ENCODE measurements at places on chromosomes 4 and X. TPM values are rescaled to one million over a fixed set of nuclear protein-coding genes. Genes with fewer than 3 reads are reported as not detected.

CWH43 gene
- total RNA-seq, result not detected

DNA sequence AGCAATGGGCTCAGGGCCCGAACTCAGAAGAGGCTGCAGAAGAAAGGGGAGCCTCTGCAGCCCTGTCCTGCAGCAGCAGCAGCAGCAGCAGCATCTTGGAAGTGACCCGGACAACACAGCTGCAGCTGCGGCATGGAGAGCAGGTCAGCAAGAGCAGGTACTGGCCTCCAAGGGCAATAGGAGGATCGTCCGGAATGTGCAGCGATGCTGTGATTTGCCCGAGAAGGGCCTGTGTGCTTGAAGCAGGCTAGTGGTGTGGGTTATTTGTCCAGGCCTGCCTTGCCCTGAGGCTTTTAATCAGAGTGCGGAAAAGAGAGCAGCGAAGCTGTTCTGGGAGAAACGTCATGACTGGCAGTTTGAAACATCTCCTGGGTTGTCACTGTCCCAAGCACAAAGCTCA is 126.0 kb downstream of the F11 start:
- DNase-seq, result no peak

SLC6A14 gene
- total RNA-seq, result 0.12 TPM

DNA sequence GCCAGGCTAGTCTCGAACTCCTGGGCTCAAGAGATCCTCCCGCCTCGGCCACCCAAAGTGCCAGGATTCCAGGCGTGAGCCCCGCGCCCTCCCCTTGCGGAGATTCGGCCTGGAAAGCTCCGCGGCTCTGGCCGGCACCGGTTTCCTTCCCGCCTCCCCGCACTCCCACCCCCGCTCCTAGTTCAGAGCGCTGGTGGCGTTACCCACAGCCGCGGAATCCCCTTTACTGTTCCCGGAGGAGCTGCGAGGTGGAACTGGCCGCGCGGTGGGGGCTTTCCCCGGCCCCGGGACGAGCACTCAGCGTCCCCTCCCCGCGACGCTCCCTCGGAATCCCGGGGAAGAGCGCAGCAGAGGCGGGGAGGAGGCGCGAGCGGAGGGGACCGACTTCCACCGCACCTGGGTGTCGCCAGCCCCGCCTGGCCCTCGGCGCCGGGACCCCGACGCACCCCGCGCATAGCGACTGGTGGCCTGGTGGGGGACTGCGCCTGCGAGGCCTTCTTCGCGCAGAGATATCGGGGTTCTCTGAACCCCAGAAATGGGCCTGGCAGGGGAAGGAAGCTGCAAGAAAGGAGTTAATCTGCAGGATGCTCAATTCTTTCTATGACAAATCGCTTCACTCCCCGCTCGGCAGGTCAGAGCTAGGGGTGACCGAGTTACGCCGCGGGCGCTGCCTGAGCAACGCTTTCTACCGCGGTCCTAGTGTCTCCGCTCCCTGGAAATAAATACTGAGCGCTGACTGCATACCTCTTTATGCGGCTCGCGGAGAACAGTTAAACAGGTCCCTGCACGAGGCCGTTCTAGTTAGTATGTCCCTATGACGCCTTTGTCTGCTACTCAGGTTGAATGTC is 14.6 kb upstream of the SLC25A4 start:
- DNase-seq, result no peak

CABS1 gene
- not detected for total RNA-seq

GRCh38 chr4:39685990-39686389 is 11.9 kb upstream of the UBE2K start:
- DNase-seq, result no peak

GRCh38 chr4:6556263-6556662 is 18.7 kb upstream of the MAN2B2 start:
- no peak for DNase-seq

SFRP2 gene
- total RNA-seq, result 34.0 TPM

DNA sequence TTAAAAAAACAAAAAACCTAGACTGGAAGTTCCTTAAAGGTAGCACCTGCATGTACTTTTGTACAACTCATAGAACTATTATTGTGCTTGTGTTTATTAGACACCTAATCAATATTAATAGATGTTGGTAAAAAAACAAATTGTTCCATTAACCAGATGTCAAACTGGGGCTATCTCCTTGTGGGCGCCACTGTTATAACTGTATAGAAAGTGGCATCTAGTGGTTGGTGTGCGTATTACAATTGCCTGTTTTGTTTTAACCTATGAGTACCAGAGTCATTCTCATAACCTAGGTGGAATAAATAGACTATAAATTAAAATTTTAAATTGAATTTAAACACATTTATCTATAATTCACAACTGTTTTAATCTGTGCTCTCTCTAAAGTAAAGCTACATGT is 97.4 kb downstream of the COL4A5 start:
- no peak for DNase-seq

DNA sequence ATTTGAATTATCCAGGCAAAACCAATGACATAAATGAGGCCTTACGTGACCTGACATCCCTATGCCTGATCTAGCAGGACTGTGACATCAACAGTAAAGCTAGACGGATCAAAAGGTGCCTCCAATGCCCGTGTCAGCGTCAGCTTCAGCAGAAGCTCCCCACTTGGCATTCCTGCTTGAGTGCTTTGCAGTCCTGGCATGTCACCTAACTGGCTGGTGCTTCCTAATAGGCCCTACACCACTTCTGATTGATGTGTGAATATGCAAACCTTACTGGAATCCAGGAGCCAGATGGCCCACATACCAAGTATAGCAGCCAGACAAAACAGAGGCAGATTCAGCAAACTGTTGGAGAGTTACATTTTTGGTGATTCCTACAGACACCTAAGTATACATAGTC is 224.2 kb downstream of the DMD start:
- no peak for DNase-seq

DNA sequence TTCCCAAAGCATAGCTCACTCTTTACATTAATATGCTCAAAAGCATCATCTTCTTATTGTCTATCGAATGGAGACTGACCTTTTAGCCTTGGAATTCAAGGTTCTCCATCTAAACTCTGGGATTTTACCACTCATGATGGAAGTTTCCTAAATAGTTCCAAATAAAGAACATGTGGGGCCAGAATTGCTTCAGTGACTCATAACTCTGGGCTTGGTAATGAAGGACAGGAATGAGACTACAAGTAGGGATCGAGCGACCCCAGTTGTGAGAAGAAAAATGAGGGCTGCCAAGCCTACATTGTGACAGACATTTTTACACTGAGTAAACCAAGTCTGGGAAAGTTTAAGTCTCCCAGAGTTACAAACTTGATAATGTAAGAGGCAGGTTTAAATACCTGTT is 269.9 kb downstream of the CBLL2 start:
- DNase-seq, result no peak

- no peak for DNase-seq
Observed at GRCh38 chr4:148044912-148045352, 313.0 kb downstream of the ARHGAP10 start.

DNA sequence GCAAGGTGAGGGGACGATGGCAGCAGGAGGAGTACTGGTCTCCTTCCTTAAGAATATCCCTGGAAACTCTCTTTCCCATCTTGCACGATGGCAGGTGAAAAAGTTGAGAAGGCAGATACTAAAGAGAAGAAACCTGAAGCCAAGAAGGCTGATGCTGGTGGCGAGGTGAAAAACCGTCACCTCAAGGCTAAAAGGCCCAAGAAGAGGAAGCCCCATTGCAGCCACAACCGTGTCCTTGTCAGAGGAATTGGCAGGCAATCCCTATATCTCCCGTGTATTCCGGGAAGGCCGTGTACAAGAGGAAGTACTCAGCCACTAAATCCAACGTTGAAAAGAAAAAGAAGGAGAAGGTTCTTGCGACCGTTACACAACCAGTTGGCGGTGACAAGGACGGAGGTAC is 40.0 kb downstream of the CRLF2 start:
- no peak for DNase-seq

TAF7L gene
- not detected for total RNA-seq

GRCh38 chrX:153974726-153975286 is 2.3 kb downstream of the TMEM187 start:
- DNase-seq, result no peak

GRCh38 chr4:76458825-76459224 is 23.8 kb downstream of the SHROOM3 start:
- DNase-seq, result no peak

DACH2 gene
- total RNA-seq, result not detected

PDE6B gene
- 8.6 TPM for total RNA-seq

DNA sequence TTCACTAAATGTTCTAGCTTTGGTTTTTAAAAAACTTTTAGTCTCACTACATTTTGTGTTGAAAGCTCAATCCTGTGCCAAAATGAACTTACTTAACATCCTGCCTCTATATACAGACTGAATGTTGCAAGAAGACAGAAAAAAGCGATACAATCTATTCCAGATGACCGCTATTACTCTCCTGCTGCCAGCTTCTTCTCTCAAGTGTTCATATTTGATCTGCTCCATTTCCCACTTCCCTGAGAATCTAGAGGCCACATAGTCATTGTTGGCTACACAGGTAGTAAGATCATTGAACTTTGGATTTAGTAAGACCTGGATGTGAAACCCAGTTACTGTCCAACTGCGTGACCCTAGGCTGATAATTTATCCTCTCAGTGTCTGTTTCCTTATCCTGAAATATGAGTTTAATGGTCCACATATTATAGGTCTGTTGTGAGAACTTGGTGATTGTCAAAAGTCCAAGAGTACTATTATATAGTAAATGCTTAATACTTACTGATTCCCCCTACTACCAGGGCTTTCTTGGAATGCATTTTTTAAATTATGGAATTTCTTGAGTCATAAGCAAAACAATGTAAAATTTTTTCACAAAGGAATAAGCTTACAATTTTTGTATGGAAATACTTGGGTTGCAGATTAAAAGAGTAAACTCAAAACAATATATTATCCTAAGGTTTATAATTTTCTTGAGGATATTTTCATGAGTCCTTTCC is 976.8 kb upstream of the ADGRL3 start:
- DNase-seq, result no peak

PLAC8 gene
- 8.2 TPM for total RNA-seq

NOX1 gene
- total RNA-seq, result not detected

- no peak for DNase-seq
Observed at GRCh38 chr4:154186035-154186434, 305.6 kb downstream of the DCHS2 start.

DNA sequence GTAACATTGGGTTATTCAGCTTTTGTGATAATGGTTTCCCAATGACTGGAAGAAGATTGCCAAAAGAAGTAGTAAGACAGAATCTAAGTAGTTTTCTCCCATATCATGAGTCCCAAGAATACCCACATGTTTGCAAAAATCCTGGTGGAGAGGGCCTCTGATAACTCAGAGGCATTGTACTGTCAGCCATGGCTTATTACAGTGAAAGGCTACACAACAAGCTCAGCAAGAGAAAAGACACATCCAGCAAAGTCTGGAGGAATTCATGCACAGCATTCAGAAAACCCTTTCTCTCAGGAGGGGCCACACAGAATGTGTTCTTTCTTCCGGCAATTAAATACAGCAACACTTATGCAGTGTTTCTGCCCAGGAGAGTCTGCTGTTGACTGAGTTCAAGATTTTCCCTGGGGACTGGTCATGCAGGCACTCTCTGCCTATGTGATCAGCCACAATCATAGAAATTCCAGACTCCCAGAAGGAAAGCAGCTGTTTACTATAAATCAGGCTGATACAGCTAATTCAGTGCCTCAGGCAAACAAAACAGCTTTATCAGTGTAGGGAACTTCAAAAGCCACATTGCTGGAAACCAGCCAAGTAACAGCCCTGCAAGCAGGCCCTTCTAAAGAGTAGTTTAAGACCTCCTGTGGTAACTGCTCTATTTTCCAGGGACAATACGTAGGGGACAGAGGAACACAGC is 937.1 kb downstream of the CCSER1 start:
- DNase-seq, result no peak

- no peak for DNase-seq
Observed at GRCh38 chr4:176718881-176719280, 73.8 kb downstream of the VEGFC start.

DNA sequence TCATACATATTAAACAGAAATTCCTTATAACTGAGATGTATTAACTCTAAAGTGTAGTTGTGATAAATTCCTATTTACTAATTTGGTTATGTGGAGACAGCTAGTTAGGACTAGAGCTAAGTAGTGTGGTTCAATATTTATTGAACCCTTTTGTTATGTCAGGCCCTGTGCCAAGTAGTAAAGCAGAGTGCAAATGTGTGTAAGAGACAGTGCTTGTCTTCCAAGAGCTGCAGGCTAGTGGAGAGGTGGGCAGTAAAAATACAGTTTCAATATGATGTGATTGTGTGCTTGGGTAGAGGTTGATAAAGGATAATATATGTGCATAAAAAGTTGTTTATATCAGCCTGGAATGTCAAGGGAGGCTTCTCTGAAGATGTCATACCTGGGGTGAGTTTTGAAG is 80.0 kb downstream of the TBC1D19 start:
- no peak for DNase-seq

GRCh38 chr4:86380181-86380724 is 20.4 kb upstream of the MAPK10 start:
- DNase-seq, result no peak

GRCh38 chr4:67891645-67892044 is 7.8 kb upstream of the TMPRSS11D start:
- DNase-seq, result no peak

GRCh38 chr4:168679819-168680218 is 183.0 kb downstream of the PALLD start:
- DNase-seq, result no peak

TGIF2LX gene
- total RNA-seq, result not detected

DNA sequence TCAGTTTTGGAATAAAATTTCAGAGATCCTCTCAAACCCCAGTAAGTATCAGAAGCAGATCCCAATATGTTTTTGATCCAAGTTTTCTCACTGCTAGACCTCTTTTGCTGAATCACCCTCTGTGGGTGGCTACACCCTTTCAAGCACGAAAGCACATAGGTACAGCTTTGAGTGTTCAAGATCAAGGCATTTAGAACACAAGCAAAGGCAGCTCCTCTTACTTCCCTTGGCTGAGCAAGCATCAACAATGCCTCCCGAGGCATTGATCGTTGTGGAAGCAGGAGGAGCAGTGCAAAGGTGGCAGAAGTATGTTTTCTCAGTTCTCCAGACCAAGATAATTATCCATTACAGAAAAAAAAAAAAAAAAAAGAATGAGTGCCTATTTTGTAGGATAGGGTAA is 72.0 kb upstream of the TSPAN7 start:
- DNase-seq, result no peak

- no peak for DNase-seq
Observed at GRCh38 chrX:2715066-2715600, 24.0 kb downstream of the CD99 start.

- no peak for DNase-seq
Observed at GRCh38 chrX:2638279-2638678, 52.8 kb upstream of the CD99 start.

- DNase-seq, result no peak
Observed at GRCh38 chr4:182141061-182141460, 102.1 kb upstream of the TENM3 start.

Measured in mucosa of gallbladder (tissue), 1 donor.